Common myeloid progenitor, CD34-positive (primary cell): ENCODE measurements at places on chromosomes 2 and 18.

- DNase-seq = no peak
Measured at GRCh38 chr2:38507712-38508111, 95.0 kb downstream of the HNRNPLL start.

- no peak for DNase-seq
Measured at GRCh38 chr18:58403799-58404455, 225.0 kb downstream of the ALPK2 start.

- DNase-seq = no peak
Measured at GRCh38 chr2:51344886-51345285, 313.0 kb upstream of the NRXN1 start.

GRCh38 chr2:159279700-159280099, 6.8 kb downstream of the WDSUB1 start:
- no peak for DNase-seq

DNA sequence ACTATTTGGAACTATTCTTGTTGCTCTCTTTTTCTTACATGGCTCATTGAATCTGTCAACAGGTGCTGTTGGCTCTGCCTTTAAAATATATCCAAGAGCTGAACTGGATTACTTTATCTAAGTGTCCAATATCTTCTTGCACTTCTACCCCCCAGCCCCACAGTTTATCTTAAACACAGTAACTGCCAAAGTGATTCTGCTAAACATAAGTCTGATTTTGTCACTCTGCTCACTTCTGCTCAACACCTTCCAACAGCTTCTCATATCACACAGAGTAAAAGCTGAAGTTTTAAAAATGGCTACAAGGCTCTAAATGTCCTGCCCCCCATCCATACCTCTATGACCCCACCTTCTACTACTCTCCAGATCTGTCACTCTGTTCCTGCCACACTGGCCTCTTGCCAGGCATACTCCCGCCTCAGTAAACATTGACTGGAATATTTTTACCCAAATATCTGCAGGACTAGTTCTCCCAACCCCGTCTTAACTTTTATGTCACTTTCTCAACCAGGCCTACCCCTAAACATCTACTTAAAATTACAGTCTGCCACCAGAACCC, 130.7 kb downstream of the CCDC148 start:
- no peak for DNase-seq

DNA sequence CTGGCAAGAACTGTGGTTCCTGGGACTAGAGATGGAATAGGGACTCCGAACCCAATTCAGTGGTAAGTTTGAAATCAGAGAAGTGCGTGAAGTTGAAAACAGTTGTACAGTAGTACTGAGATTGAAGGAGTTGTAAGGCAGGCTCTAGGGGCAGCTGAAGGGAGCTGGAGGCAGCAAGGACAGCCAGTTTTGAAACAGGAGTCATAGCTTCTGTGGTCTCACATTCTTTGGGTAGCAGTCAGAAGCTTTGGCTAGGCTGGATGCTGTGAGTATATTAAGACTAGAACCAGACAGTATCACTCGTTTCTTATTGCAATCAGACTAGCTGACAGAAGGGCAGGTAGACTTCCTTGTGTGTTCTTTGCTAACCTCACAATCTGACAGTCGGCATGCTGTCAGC, 64.5 kb upstream of the ADAM23 start:
- DNase-seq = no peak

DNA sequence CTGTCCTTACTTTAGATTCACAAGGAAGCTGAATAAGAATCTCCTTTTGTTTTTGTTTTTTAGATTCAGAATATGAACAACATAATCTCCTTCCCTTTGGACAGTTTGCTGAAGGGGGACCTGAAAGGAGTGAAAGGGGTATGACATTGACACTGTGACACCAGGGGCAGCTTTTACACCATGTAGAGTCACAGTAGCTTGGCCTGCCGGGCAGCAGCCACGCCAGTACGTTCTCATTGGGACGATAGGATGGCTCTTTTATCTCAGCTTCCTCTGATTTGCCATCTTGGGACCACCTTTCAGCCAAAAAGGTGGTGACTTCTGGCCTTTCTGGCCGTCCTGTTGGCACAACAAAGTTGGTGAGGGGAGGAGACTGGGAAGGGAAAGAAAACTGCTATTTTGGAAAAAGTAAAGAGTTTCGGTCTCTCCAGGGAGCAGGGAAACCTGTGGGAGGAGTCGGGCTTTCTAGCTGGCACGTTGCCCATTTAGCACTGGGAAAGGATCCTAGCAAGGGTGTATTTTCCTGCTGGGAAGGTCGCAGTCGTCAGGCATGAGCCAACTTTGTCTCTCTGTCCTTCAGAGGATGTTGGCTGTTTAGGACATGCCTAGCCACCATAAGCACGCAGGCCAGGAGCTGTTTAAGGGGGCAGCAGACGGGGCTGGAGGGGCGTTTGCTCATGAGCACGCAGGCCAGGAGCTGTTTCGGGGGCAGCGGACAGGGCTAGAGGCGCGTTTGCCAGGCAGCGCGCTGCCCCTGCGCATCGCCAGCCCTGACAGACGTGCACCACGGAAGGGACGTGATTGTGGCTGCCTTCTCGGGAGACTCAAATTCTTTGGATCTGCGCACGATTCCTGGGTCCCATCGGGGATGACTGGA, 104.6 kb downstream of the ITGB1BP1 start:
- DNase-seq = no peak

DNA sequence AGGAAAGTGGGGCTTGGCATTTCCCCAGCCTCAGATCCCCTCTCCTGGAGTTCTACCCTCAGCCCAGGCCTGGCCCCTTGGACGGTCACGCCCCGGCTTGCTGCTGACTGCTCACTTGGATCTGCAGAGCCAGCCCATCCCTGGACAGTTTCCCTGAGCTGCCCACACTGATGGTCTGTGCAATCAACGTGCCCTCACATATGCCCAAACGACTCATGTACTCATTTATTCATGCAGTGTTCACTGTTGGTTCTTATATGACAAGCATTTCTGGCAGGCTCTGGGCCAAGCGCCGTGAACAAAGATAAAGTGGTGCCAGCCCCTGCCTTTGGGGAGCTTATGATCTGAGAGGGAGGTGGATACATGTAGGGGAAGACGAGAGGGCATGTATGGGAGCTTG, 20.3 kb upstream of the GLI2 start:
- no peak for DNase-seq

DNA sequence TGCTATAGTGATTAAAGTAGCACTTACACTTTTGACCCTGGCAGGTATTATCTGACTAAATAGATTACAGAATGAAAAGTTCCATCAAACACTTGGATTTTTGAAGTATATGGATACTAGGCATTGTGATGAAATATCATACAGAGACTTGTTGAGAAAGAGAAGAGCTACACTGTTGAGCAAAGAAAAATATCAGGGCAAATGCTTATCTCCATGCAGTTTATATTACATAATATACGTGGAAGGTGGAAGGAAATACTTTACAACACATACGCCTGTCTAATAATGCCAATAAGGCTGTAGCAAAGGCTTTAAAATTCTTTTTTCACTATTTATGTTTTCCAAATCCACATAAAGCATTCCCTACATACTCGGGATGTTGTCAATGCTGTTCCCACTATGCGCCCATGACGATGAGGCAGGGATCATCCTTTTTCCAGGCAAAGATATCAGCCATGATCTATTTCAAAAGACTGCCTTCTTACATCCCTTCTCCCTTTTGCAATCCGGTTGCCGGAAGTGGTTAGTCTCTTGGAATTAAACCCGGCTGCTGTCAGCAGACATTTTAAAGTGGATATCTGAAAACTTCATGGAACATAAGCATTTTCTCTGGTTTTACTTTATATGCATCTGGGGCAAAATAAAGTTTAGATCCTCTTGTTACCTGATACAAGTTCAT, 92.6 kb upstream of the ITGA4 start:
- no peak for DNase-seq

DNA sequence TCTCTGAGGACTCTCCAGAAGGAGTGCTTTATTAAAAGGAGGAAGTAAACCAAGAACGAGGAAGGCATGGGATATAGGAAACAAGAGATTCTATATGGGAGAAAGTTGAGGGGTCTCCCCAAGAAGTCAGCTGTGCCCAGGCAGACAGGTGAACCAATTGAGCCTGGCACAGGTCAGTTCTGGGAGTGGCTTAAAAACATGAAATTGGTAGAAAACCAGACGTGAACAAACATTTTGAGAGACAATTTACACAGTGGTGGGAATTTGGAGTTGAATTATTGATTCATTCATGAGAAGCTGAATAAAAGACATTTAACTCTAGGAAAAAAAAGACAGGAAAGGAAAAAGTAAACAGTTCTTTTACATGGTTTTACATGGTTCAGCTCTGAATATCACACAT, 16.4 kb downstream of the PLEKHH2 start:
- no peak for DNase-seq

- DNase-seq = no peak
Measured at GRCh38 chr2:239712755-239713154, 311.9 kb upstream of the HDAC4 start.

- no peak for DNase-seq
Measured at GRCh38 chr2:98426771-98427170, 17.9 kb upstream of the INPP4A start.

- peak; percentile 72 for DNase-seq
Measured at GRCh38 chr2:208466151-208466919, 59.7 kb downstream of the PTH2R start.

- no peak for DNase-seq
Measured at GRCh38 chr2:224847961-224848850, 132.0 kb upstream of the CCDC195 start.

DNA sequence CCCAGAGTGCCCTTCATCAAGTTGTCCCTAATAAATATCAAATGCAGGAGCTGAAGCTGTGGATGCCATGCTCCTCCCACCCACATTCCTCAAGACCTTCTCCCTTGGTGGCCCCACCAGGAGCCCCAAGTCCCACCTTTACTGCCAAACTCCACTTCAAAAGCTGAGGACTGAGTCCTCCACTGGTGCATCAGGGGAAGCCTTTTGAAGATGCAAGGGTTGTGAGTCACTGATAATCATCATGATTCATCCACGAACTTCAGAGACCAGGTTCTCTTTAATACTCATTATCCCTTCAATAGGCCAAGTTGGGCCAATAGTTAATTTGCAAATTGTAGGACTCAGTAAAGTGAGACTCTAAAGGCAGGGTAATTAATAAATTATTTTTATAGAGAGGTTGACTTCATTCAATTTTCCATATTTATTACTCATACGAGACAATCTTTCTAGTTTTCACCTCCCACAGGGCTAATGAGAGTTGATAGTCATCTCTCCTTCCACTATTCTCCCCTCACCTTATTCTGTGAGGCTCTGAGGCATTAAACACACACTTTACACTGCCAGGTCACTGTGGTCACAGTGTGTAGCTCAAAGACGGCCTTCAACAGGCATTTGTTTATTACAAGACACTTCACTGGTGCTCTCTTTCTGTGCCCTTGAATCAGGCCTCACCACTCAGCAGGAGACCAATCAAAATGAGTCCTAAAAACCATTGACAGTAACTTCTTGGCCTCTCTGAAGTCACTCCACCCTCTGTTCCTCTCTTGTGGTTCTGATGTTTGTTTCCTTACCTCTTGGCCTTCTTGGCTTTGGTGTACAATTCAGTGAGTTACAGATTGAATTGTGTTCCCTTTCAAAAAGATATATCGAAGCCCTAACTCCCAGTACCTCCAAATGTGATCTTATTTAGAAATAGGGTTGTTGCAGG, 99.9 kb downstream of the TRIB2 start:
- no peak for DNase-seq

DNA sequence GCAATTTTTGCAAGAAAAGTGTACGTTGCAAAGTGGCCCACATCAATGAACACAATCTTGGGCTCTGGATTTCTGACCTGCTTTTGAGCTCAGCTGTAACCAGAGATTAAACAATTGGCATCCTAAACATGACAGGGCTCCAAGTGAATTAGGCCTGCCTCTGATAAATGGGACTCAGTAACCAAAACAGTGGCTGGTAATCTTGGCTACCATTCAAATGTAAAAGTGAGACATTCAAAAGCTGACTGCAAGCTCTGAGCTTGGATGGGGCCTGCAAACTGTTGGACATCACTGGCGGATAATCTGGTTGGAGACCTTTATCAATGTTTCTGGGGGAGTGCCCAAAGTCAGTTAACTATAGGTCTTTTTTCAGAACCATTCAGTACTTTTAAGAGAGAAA, 160.7 kb downstream of the RAB3GAP1 start:
- no peak for DNase-seq

DNA sequence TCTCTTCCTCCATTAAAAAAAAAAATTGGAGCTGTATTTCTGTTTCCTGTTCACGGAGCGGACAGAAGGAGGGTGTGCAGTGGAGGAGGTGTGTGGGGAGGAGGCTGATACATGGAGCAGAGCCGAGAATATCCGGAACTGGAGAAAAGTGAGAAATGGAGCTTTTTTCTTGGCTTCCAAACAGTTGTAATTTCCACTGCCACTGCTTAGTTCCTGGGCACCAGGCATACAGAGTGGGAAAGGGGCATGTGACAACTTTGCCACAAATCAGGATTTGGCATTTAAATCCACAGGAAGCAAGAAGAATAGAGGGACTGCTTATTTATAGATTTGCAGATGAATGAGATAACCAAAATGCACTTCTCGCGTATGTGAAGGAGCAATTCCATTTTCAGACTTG, 71.2 kb downstream of the BCL11A start:
- DNase-seq = peak; percentile 34

DNA sequence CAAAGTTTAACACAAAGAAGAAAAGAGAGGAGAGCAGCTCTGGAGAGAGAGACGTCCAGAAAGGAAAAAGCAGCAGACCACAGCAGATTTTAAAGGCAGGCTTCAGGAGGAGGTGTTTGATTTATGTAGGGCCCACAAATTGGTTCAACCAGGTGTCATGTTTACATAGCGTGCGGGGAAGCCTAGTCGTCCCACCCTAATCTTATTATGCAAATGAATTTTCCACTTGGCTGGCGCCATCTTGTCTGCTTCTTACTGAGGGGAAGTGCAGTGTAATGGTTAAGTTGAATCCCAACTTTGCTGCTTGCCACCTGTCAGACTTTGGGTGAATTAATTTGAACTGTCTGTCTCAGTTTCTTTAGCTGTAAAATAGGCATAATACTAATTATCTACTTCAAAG, 282.4 kb upstream of the CYRIA start:
- DNase-seq = no peak

DNA sequence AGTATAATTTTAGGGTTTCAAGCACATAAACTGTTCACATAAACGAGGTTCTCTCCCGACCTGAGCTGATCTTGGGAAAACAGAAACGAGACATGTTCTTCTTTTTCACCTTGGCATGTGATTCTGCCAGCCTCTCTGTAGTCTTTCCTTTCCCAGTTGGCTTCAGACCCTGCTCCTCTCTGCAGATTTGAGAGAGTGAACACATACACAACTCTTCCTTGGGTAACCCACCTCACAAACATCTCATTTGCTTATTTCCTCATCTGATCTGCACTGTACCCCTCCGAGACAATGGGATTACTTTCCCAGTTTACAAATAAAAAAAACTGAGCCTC, 46.1 kb downstream of the REEP1 start:
- no peak for DNase-seq

GRCh38 chr2:196601430-196602306, 37.8 kb upstream of the CCDC150 start:
- peak; percentile 20 for DNase-seq

DNA sequence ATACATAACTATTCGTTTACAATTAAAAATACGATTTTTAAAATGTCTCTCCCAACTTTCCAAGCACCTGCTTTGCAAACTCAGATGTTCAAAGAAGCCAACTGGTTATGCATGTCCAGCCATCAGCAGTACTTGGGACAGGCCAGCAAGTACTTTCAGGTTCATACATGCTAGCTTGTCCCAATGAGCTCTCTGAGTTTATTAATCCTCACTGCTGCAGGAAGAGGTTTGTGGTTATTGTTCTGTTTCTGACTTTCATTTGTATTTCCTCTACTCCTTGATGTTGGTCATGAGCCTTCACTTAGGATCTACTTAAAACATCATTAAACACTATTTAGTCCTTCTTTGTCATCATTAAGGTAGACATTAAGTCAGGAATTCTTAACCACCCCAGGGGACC, 374.1 kb downstream of the LRATD1 start:
- DNase-seq = no peak

GRCh38 chr18:11020161-11020853, 129.1 kb downstream of the PIEZO2 start:
- no peak for DNase-seq
